ENCODE measurements at places on chromosomes 3 and 15.

GRCh38 chr3:111134302-111134701 lies 62.7 kb downstream of the NECTIN3 start:
- no peak for DNase-seq

- no peak for DNase-seq
Measured at GRCh38 chr3:113908133-113908532, 39.7 kb upstream of the ZDHHC23 start.

DNA sequence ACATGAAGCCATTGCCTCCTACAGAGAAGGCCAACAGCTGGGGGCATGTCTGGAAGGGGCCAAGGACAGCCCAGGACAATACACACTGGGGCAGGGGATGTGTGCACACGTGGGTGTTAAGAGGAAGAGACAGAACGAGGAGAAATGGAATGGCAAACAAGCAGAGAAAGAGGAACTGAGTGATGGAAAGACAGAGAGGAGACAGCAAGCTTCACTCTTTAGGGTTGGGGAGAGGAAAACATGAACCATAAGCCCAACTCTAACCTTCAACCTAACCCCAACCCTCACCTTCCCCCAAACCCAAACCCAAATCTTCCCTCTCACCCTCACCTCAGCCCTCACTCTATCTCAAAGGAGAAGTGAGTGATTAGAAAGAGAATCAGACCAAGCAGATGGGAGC lies 11.9 kb upstream of the PARL start:
- no peak for DNase-seq

GRCh38 chr3:39184081-39184967 lies 8.1 kb downstream of the XIRP1 start:
- DNase-seq = no peak

- peak; percentile 7 for DNase-seq
Measured at GRCh38 chr3:125512135-125512920, 7.7 kb downstream of the SNX4 start.

- no peak for DNase-seq
Measured at GRCh38 chr15:90955624-90956273, 1.1 kb downstream of the RCCD1 start.

GRCh38 chr3:47716656-47717055 lies 65.0 kb downstream of the SMARCC1 start:
- no peak for DNase-seq

GRCh38 chr3:10370429-10370828 lies 49.5 kb upstream of the SEC13 start:
- DNase-seq = peak; percentile 68

DNA sequence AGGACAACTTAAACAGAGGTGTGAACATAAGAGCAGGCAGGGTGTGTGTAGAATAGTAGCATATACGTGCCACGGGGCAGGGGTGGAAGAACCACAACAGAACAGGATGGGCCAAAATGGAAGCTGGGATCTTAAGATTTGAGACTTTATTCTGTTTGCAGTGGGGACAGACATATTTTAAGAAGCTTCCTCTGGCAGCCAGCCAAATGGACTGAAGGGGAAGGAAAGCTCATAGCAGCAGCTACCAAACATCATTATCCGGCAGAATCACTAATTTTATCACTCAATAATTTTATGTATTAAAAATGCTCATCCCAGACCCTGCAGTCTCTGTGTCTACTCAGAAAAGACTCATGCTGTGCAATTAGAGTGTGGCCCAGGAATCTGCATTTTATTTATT lies 130.9 kb upstream of the CTDSPL start:
- DNase-seq = no peak

- DNase-seq = no peak
Measured at GRCh38 chr3:32495609-32496008, 7.0 kb downstream of the CMTM6 start.

- no peak for DNase-seq
Measured at GRCh38 chr15:33021806-33022389, 172.6 kb downstream of the FMN1 start.

GRCh38 chr15:69855258-69856000 lies 242.3 kb downstream of the TLE3 start:
- DNase-seq = no peak

DNA sequence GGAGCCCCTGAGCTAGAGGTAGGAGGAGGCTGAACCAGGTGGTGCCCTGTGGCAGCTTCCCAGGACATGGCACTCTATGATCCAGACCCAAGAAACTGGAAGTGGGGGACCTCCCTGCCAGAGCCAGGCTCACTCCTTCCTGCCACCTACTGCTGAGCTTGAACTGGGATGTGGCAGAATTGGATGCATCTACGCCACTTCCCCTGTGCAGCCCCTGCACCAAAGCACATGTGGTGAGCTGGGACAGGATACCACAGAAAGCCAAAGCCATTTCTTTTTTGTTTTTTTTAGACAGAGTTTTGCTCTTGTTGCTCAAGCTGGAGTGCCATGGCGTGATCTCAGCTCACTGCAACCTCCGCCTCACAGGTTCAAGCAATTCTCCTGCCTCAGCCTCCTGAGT lies 518.0 kb upstream of the PPP2R3A start:
- no peak for DNase-seq
